ENCODE measurements at places on chromosomes 1 and 21. TPM values are rescaled to one million over a fixed set of nuclear protein-coding genes. Genes with fewer than 3 reads are reported as not detected.

The IL24 gene
- polyA plus RNA-seq = 0.12 TPM

The TNNT2 gene
- polyA plus RNA-seq = 1,245 TPM

The TCP10L gene
- 1.6 TPM for polyA plus RNA-seq

The KCNT2 gene
- polyA plus RNA-seq = 7.0 TPM

The ERICH3 gene
- 0.08 TPM for polyA plus RNA-seq

The ADAMTS5 gene
- 14.9 TPM for polyA plus RNA-seq

The HLX gene
- polyA plus RNA-seq = 17.0 TPM

Data from hindlimb muscle (tissue), 1 donor.